NCI-H1436 (cell line): ENCODE measurements at places on chromosomes 12 and 14.

DNA sequence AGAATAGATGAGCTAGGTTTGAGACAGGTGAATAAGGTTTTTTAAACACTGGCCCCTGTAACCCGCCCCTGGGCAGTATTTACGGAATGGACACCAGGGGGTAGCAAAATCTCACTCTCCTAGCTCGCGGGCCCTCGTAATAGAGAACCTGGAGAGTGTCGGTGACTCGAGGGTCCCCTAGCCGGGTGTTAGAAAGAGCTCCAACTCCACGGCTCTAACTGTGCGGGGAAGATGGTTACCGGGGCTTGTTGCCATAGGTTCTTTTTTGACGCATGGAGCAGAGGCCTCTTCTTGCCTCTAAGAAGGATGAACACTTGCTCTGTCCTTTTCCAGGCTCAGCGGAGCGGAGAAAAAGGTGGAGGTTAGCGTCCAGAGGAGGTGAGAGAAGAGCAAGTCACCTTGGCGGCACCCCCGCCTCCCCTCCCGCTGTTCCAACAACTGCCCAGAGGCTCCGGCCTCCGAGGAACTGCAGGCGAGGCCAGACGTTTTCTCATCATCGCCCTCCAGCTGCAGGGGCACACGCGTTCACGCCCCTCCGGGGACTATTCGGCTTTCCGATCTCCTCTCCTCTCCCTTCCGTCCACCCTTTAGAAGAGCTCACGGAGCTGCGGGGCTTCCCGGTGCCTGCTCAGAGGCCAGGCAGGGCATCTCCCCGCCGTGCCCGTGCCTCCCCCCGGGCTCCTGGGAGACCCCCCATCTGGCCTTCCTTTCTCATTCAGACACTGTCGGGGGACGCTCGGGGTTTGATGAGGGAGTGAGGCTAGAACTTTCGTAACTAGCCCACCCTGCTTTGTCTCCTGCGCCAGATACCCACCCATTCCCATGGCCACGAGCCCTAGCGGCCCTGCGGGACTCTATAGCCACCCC is 1.4 kb upstream of the ARHGEF40 start:
- DNase-seq: peak; percentile 79

DNA sequence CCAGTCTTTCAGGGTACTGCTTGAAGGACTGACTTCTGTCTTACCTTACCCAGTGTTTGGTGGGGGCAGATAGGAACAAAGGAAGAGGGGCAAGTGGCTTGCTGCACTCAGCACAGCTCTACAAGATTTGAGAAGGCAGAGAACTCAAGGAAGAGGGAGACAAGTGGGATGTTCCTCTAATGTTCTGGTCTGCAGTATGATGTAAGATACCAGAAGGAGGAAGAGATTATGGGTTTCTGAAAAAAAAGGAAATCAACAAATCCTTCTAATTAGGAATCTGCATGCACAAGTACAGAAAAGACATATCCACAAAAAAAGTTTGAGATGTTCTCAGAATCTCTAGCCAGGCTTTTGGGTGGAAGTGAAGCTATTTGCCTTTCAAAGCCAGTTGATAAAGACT is 37.1 kb downstream of the USP15 start:
- DNase-seq: no peak

- DNase-seq: no peak
These were observed 34.6 kb downstream of the LTBP2 start for GRCh38 chr14:74577247-74577947.

DNA sequence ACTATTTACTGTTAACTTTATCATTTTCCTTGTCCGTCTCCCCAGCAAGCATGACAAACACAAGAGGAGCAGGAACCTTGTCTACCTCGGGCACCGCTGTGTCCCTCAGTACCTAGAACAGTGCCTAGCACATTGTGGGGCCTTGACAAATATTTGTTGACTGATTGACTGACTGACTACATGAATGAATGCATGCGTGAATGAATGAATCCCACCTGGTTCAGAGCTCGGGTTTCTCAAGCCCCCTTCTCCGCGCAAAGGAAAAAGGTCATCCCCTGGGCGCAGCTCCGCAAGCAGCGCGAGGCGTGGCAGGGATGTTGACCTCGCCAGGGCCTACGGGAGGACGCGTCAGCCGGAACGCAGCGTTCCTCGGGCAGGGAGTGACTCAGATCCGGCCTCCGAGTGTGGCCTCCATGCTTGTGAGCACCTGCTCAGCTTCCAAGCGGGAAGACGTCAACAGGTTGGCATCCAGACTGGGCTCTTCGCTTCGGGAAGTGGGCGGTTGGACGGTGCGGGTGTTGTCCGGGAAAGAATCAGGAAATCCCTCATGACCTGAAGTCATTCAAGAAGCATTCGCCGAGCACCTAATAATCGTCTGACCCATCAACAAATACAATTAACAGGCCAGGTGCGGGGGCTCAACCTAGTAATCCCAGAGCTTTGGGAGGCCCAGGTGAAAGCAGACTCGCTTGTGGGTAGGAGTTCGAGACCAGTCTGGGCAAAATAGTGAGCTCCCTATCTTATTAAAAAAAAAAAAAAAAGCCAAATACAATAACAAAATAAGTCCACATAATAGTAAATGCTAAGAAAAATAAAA is 13.9 kb upstream of the UBC start:
- DNase-seq: no peak

DNA sequence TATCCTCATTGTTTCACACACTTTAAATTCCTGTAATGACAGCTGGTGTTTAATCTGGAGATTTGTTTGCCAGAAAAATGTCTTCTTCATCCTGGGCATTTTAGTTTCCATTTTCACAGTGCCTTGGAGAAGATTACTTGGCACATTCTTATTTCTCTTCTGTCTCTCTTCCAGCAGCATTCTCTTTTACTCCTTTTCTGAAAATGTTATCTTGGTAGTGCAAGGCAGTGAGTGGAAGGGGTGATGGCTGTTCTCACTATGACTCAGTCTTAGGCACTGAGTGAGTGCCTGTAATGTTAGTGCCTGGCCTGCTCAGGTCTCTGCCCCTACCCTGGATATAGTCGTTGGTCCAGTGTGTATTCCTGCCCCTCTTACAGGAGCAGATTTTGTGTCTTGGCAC is 13.1 kb downstream of the CLECL1 start:
- no peak for DNase-seq

DNA sequence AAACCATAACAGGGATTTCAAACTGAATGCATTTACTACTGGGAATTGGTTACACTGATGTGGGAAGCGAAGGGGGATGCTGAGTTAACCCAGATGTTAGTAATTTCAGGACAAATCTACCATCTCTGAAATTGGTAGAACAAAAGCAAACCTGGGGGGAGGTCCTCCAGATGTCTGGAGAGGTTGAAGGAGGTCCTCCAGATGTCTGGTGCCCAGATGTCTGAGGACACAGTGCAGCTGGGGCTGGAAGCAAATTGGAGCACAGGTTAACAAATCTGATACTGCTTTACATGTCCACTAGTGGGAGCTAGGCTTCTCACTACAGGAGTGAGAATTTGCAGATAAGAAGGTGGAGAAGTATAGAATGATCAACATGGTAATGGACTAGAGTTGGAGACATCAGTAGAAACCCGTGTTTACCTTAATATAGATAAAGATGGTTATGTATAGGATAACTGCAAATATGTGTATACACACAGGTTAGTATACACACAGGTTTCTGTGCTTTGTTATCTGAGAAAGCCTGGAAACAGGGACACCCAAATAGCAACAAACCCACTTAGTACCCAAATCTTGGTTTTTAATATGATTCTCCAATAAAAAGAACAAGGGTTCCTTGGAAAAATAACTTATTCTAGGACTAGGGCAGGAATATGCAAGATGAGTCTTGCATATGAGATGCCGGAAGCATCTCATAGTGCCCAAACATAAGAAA is 162.5 kb downstream of the C12orf50 start:
- DNase-seq: no peak

DNA sequence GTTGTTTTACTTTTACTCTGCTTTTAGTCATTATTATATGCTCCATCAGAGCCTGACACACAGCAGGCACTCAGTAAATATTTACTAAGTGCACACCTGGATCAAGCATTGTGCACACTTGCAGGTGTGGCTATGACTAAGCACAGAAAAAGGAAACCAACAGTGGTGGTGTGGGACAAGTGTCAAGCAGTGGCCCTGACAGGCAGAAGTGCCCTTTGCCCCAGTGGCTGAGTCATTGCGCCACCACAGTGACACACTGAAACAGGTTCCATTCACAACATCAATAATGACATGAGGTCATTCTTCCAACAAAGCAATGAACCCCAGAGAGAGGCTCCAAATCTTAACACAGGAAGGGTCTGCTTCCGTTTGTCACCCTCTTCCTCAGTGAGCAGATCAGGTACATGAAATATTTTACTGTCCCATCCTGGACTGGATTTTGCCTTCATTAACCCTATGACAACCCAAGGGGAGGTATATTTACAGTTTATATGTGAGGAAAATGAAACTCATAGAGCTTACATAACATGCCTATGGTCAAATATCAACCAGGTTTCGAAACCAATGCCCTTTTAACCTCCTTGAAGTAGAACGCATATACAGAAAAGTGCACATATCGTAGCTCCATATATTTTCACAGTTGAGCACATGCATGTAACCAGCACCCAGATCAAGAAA is 82.6 kb upstream of the GTF2A1 start:
- no peak for DNase-seq

GRCh38 chr12:110657747-110658146 is 31.2 kb downstream of the HVCN1 start:
- no peak for DNase-seq

- DNase-seq: no peak
These were observed 1.2 kb downstream of the PITPNM2 start for GRCh38 chr12:123149501-123150274.

DNA sequence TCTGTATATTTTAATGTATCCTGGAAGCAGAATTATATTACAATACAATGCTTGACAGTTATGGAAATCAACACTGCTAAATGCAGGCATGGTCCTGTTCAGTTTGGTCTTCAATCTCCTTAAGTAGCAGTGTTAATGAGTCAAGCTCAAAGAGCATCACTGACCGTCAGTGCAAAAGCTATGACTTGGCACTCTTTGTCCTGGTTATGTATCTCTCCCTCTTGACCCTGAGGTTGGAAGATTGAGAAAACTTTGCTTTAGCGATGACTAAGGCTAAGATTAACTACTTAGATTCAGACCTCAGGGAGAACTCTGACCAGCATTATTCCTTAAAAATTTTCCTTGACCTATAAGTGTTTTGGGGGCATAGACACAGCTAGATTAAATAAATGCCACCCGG is 10.9 kb downstream of the CLEC7A start:
- no peak for DNase-seq

DNA sequence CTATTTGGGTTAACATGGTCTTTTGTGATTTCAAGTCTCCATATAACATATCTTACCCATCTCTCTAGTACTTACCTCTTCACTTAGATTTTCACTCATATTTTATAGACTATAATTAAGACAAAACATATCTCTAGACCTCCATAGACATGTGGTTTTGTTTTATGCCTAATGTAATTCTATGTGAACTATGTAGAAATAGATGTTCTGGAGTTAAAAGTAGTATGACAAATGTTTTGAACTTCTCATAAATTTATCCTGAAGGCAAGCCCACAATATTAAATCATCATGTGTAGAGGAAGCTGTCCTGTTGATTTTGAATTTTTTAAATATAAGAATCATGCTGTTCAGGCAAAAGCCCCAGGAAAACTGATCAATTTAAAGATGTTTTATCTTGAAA is 169.2 kb downstream of the SYT1 start:
- no peak for DNase-seq

- no peak for DNase-seq
These were observed 198.0 kb upstream of the RTL1 start for GRCh38 chr14:101101456-101102056.

DNA sequence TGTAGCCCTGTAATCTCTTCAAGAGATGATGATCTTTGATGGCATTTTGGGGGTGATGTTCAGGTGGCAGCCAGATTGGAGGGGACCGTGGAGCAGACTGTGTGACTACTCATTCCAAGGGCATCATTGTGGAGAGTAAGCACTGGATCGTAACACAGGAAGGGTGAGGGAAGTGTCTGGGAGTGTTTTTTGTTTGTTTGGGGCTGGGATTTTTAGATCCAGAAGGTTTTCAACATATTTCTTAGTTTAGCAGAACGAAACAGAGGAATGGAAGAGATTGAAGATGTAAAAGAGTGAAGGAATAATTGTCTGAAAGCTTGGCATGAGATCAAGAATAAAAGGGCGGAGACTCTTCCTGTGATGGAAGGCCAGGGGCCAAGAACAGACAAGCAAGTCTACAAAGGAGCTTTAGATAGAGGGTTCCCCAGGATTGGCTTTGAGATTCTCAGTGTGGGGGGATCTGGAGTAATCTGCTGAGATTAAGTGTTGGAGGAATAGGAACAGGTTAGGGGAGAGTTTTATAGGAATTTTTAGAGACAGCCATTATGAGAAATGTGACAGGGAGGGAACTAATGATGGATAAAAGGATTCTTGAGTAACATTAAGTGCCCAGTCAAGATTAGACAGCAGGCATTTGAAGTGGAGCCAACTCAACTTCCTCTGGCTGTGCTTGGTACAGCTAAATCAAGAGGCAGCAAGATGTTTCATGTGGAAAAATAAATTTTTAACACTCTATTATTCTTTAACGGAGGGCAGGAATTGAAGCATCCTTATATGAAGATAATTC is 79.7 kb upstream of the REP15 start:
- DNase-seq: no peak

DNA sequence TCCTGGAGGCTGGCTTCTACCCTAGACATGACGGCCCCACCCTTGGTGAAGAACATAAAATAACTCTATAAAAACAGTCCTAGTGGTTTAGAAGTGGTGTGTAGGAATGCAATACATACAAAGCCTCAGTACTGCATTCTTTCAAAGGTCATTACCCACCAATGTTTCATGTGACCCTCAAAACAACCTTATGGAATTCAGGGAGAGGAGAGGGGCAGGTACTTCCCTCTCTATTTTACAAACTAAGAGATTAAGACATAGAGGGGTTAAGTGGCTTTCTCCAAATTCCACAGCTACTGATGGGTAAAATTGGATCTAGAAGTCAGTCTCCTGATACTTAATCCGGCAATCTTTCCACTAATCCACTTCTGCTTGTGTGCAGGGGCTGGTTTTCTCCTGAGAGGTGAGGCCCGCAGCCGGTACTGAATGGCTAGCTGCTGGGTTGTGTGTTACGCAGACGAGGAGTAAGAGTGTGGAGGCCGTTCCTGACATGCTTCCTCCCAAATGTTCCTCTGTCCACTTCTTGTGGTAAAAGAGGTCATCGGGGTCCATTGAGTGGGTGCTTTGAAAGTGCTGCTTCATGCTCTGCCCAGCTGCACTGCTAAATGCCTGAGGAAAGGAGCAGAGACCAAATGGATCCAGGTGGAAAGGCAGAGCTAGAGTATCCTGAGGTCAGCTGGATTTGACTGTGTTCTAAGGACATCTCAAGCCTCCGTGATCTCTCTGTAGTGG is 16.2 kb downstream of the SLC7A8 start:
- DNase-seq: no peak
